ENCODE measurements at places on chromosomes 3 and 15.

GRCh38 chr15:62428851-62429598 is 263.9 kb upstream of the C2CD4B start:
- no peak for DNase-seq

- DNase-seq = no peak
Observed at GRCh38 chr3:30399394-30400181, 206.8 kb upstream of the TGFBR2 start.

- DNase-seq = no peak
Observed at GRCh38 chr3:114714957-114715460, 421.2 kb downstream of the TIGIT start.

DNA sequence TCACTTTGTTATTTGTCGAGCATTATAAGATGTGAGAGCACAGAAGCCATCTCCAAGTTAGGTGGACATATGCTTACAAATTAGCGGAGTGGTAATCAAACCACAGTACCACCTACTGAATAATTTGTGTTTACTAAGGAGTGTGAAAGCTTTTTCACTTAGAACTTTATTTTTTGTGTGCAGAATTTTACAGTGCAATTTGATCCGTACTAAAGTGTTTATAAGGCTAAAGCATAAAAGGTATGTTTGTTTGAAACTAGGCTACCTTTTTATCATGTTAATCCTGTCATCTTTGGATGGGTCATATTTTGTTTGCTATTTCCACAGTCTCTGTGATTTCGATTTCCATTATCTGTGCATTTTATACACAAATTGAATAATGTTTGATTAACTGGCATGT is 37.5 kb downstream of the MAP2K5 start:
- DNase-seq = no peak

DNA sequence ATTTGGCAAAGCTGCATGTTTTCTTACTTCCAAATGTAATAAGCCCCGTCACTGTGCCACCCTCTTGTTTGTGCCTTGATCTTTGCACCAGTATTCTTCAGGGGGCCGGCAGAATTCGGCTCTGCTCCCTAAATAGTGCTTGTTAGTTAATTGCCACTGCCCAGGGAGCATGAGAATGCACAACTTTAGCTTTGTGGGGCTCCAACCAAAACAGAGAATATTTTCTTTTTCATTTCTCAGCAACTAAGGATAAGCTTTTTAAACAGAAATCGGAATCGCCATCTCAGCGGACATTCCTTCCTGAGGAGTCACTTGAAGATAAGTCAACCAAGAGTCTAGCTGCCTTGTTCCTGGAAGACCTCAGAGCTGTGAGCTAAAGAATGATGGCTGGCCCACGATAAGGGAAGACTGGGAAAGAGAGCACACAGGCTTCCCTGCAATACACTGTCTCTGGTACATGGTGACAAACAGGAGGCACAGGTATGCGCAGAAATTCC is 106.0 kb downstream of the LRIG1 start:
- no peak for DNase-seq
